NCI-H446 treated with DMSO at 0.1 percent for 48 hours (cell line): ENCODE measurements at places on chromosomes 6 and 20.

GRCh38 chr6:152727507-152727906 lies 23.1 kb upstream of the VIP start:
- no peak for DNase-seq

DNA sequence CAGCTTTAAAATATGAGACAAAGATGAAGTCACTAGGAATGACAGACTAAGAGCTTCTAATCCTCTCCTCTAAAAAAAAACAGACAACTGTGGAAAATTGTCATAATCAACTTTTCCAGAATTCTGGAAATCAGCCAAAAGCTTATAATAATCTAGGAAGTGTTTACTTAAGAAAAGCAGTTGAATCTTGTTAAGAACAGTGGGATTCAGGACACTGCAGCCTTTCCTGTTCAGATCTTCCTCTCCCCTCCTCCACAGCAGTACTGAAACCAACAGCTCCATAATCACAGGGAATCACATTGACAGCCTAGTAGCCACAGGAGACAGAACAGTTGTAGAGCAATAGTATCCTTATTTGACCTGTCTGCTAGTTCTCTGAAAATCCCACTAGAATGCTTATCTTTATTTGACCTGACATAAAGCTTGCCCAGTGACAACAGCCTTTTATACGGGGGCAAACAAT lies 41.6 kb downstream of the IBTK start:
- DNase-seq = no peak

DNA sequence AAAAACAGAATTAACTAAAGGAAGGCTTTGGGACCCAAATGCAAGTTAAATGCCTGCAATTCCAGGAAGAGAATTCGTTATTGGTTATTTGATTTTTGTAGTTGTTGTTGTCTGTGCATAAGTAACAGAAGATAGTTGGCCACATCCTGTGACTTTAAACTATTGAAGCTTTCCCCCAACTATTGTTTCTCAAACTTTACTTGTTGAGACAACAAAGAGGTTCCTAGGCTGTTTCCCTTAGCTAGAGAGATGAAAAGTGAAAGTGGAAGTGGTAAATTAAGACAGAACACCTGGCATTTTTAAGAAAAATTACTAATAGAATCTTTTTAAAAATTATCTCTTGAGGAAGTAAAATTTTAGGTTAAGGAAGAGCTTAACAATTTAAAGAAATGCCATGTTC lies 525.2 kb downstream of the PKHD1 start:
- no peak for DNase-seq

DNA sequence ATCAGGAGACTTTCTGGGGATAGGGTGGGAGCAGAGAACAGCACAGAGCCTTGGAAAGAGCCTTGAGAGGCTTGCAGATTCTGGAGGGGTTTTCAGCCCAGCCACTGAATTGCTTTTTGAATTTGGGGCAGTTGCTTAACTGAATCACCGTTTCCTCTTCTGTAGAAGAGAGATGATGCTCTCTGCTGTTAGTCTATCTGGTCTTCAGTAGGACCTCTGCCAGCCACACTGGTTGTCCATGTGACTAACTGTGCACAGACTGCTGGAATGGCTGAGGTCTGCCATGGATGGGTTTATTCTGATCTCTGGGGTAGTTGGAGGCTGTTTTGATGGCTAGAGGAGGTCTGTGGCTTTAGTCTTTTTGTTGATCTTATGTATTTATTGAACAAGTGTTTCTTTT lies 21.4 kb upstream of the PRDM1 start:
- no peak for DNase-seq

GRCh38 chr20:3209257-3209945 lies at the start of gene ITPA:
ITPA (plus strand) TSS chr20:3209498; CDS start chr20:3209552, 54 bp downstream.
- no peak for DNase-seq

DNA sequence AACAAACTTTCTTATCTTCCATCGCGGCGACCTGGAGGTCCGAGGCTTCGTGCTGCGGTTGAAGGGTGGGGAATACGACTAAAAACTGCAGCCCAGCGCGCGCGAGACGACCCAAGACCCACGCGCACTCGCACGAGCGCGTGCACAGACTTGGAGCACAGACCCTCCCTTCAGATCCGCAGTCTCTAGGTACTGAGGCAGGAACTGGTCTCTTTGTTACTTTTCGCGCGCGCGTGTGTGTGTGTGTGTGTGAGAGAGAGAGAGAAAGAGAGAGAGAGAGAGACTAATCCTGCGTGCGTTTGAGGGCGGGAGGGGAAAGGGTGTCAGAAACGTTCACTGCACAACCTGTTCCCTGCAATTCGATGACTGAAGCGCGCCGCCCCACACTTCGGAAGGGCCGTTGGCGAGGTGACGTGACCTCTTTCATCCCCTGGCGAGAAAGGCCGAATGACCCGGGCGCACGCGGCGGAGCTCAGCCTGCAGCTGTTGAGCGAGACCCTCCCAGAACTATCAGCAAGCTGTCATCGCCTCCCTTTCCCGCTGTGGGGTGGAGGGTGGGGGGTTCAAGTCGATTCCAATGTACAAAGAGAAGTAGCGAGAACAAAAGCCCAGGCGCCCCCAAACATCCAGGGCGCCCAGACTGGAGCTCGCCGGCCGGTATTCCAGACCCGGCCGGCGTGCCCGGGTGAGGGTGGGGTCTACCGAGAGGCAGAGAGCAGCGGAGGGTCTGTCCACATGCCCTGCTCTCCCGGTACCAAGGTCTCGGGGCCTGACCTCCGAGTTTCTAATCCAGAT lies 1.5 kb upstream of the TUBB2B start:
- DNase-seq = peak; percentile 52
